ENCODE measurements at places on chromosomes 13 and 19.

GRCh38 chr19:47492571-47493377 lies 8.8 kb upstream of the KPTN start:
- no peak overlapping the region for H3K4me3 ChIP-seq
- no peaks in the 10 kb centered on the region for H3K4me1 ChIP-seq
- peaks cover 35% of the 10 kb centered on the region for H3K36me3 ChIP-seq
- no peak overlapping the region for H3K27ac ChIP-seq

- DNase-seq, result no peak
- H3K27me3 ChIP-seq, result no peaks in the 10 kb centered on the region
- no peak overlapping the region for H3K27ac ChIP-seq
- no peaks in the 10 kb centered on the region for H3K36me3 ChIP-seq
- H3K4me3 ChIP-seq, result no peak overlapping the region
- no peaks in the 10 kb centered on the region for H3K4me1 ChIP-seq
Observed at GRCh38 chr13:111318386-111318785, 2.1 kb upstream of the TEX29 start.

DNA sequence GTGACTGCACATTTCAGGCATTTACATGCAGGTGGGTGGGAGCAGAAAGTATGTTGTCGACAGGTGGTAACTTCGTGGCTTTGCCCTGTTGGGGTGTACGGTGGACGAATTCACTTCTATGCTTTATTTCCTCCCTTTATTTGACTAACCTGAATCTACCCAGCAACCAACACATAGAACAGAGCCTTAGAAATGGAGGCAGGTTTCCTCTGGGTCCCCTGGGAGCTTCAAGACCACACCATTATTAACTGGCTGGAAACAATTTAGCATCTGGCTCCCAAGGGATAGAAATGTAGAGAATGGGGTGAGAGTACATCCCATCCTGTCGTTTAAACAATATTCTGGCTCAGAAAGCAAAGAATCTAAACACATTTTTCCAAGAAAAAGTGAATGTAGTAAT lies 244.4 kb downstream of the DLEU7 start:
- H3K27me3 ChIP-seq, result no peaks in the 10 kb centered on the region
- no peak overlapping the region for H3K27ac ChIP-seq
- DNase-seq, result no peak

- H3K27ac ChIP-seq, result no peak overlapping the region
- H3K4me1 ChIP-seq, result peaks cover 6% of the 10 kb centered on the region
- no peak overlapping the region for H3K4me3 ChIP-seq
- no peak for DNase-seq
- peaks cover 95% of the 10 kb centered on the region for H3K27me3 ChIP-seq
- no peaks in the 10 kb centered on the region for H3K36me3 ChIP-seq
Observed at GRCh38 chr19:35851213-35852028, 883 bp downstream of the NPHS1 start.

- no peak overlapping the region for H3K4me3 ChIP-seq
- H3K36me3 ChIP-seq, result no peaks in the 10 kb centered on the region
- DNase-seq, result no peak
- no peak overlapping the region for H3K27ac ChIP-seq
- peaks cover 61% of the 10 kb centered on the region for H3K27me3 ChIP-seq
Observed at GRCh38 chr19:50897191-50897607, 14.0 kb downstream of the KLK4 start.

DNA sequence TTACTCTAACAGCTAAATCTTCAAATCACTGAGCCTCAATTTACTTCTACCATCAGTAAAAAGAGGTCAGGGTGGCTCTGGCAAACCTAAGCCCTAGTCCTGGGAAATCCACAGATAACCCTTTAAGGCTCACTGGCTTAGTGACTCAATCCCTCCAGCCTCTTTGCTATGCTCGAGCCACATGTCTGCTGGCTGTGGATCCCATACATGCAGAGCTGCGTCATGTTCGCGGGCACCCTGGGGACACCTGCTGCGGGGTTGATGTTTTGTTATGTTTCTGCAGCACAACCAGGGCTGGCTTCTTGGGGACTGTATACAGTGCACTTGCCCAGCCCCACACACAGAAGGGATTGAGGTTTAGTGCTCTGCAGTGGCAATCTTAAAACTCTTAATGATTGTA lies 41.6 kb upstream of the C13orf42 start:
- DNase-seq, result no peak
- H3K27me3 ChIP-seq, result peaks cover 4% of the 10 kb centered on the region
- no peaks in the 10 kb centered on the region for H3K36me3 ChIP-seq
- H3K4me3 ChIP-seq, result no peak overlapping the region

GRCh38 chr13:58598241-58598640 lies 966.7 kb downstream of the PCDH17 start:
- no peak for DNase-seq
- no peaks in the 10 kb centered on the region for H3K36me3 ChIP-seq
- H3K27ac ChIP-seq, result no peak overlapping the region
- H3K4me1 ChIP-seq, result no peaks in the 10 kb centered on the region
- H3K4me3 ChIP-seq, result no peak overlapping the region
- no peaks in the 10 kb centered on the region for H3K27me3 ChIP-seq

- peaks cover 38% of the 10 kb centered on the region for H3K4me1 ChIP-seq
- no peak overlapping the region for H3K27ac ChIP-seq
- no peak for DNase-seq
- H3K4me3 ChIP-seq, result no peak overlapping the region
Observed at GRCh38 chr19:4183967-4184717, 1.7 kb downstream of the ANKRD24 start.

DNA sequence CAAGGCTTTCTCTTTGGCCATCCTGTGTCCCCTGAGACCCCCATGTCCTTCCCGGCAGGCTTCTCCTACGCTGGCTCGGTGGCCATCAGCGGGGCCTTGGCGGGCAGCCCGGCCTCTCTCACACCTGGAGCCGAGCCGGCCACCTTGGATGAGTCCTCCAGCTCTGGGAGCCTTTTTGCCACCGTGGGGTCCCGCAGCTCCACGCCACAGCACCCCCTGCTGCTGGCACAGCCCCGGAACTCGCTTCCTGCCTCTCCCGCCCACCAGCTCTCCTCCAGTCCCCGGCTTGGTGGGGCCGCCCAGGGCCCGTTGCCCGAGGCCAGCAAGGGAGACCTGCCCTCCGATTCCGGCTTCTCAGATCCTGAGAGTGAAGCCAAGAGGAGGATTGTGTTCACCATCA lies 14.2 kb downstream of the PLEKHJ1 start:
- no peak overlapping the region for H3K27ac ChIP-seq
- H3K4me1 ChIP-seq, result peaks cover under 1% of the 10 kb centered on the region
- no peak overlapping the region for H3K4me3 ChIP-seq
- no peaks in the 10 kb centered on the region for H3K27me3 ChIP-seq

- peak overlapping the region; percentile 67 for H3K4me3 ChIP-seq
- peak; percentile 28 for DNase-seq
- H3K36me3 ChIP-seq, result no peaks in the 10 kb centered on the region
- H3K27ac ChIP-seq, result peak overlapping the region; percentile 2
- no peaks in the 10 kb centered on the region for H3K27me3 ChIP-seq
Observed at GRCh38 chr19:49533551-49534488, 6.0 kb downstream of the RCN3 start.

DNA sequence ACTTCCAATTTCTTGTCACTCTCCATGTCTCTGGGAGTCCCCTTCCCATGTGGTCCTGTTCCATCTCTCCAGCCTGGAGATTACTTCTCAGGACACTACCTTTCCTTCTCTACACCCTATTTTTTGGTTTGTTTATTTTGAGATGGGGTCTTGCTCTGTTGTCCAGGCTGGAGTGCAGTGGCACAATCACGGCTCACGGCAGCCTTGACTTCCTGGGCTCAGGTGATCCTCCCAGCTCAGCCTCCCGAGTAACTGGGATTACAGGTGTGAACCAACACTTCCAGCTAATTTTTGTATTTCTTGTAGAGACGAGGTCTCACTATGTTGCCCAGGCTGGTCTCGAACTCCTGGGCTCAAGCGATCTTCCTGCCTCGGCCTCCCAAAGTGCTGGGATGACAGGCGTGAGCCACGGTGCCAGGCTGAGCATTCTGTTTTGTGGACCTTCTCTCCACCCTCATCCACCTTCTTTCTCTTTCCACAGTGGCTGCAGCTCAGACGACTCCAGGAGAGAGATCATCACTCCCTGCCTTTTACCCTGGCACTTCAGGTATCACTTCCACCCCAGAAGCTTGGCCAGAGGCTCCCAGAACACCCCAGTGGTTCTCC lies 644 bp downstream of the HCST start:
- H3K36me3 ChIP-seq, result no peaks in the 10 kb centered on the region
- H3K27ac ChIP-seq, result peak overlapping the region; percentile 95
- peak overlapping the region; percentile 33 for H3K4me3 ChIP-seq
- DNase-seq, result no peak
- no peaks in the 10 kb centered on the region for H3K27me3 ChIP-seq

- no peak overlapping the region for H3K27ac ChIP-seq
- H3K27me3 ChIP-seq, result no peaks in the 10 kb centered on the region
- no peak for DNase-seq
- H3K4me3 ChIP-seq, result peak overlapping the region; percentile 63
Observed at GRCh38 chr19:35546532-35546931, 1.1 kb downstream of the TMEM147 start.

GRCh38 chr13:33106656-33107360 lies 90.6 kb downstream of the KL start:
- H3K36me3 ChIP-seq, result peaks cover 4% of the 10 kb centered on the region
- DNase-seq, result no peak
- H3K27me3 ChIP-seq, result no peaks in the 10 kb centered on the region
- no peak overlapping the region for H3K4me3 ChIP-seq
- H3K4me1 ChIP-seq, result peaks cover 29% of the 10 kb centered on the region

- H3K36me3 ChIP-seq, result peaks cover 13% of the 10 kb centered on the region
- H3K4me1 ChIP-seq, result no peaks in the 10 kb centered on the region
- H3K27me3 ChIP-seq, result no peaks in the 10 kb centered on the region
- no peak overlapping the region for H3K27ac ChIP-seq
Observed at GRCh38 chr19:10832939-10833296, 3.1 kb downstream of the TMED1 start.

GRCh38 chr19:19214159-19214490 lies 2.4 kb downstream of the NCAN start:
- no peak overlapping the region for H3K4me3 ChIP-seq
- H3K27ac ChIP-seq, result no peak overlapping the region
- DNase-seq, result no peak
- peaks cover 9% of the 10 kb centered on the region for H3K27me3 ChIP-seq
- H3K4me1 ChIP-seq, result no peaks in the 10 kb centered on the region

- H3K36me3 ChIP-seq, result no peaks in the 10 kb centered on the region
- no peak for DNase-seq
- H3K4me1 ChIP-seq, result no peaks in the 10 kb centered on the region
- no peak overlapping the region for H3K4me3 ChIP-seq
- H3K27me3 ChIP-seq, result no peaks in the 10 kb centered on the region
- no peak overlapping the region for H3K27ac ChIP-seq
Observed at GRCh38 chr13:77563111-77563510, 27.6 kb downstream of the SCEL start.

- no peak overlapping the region for H3K27ac ChIP-seq
- no peaks in the 10 kb centered on the region for H3K36me3 ChIP-seq
- H3K27me3 ChIP-seq, result no peaks in the 10 kb centered on the region
Observed at GRCh38 chr19:18879579-18880373, 16.2 kb downstream of the CERS1 start.

- no peak overlapping the region for H3K27ac ChIP-seq
- H3K27me3 ChIP-seq, result no peaks in the 10 kb centered on the region
- no peaks in the 10 kb centered on the region for H3K36me3 ChIP-seq
- DNase-seq, result no peak
Observed at GRCh38 chr13:90594681-90595080, 752.8 kb upstream of the MIR17HG start.

DNA sequence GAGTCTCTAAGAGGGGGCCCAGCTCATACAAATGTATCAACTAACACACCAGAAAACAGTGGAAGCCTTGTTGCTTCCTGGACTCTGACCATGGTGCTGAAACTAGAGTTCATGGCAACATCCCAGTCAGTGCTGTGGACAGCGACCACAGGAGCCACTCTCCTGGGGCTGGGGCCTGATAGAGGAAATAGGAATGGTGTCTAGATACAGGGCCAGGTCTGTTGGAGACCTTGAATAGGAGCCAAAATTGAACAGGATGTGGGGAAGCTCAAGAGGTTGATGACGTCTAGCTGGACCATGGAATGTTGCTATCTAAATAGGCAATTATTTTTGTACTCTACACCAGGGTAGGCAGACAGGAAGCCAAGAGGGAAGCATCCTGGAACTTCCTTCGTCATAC lies 21.7 kb downstream of the LILRB4 start:
- no peaks in the 10 kb centered on the region for H3K4me1 ChIP-seq
- no peaks in the 10 kb centered on the region for H3K36me3 ChIP-seq
- no peak overlapping the region for H3K4me3 ChIP-seq
- no peak overlapping the region for H3K27ac ChIP-seq

- H3K36me3 ChIP-seq, result no peaks in the 10 kb centered on the region
- H3K27ac ChIP-seq, result no peak overlapping the region
- H3K4me3 ChIP-seq, result no peak overlapping the region
- H3K27me3 ChIP-seq, result no peaks in the 10 kb centered on the region
Observed at GRCh38 chr13:48892688-48893075, 83.0 kb upstream of the FNDC3A start.

DNA sequence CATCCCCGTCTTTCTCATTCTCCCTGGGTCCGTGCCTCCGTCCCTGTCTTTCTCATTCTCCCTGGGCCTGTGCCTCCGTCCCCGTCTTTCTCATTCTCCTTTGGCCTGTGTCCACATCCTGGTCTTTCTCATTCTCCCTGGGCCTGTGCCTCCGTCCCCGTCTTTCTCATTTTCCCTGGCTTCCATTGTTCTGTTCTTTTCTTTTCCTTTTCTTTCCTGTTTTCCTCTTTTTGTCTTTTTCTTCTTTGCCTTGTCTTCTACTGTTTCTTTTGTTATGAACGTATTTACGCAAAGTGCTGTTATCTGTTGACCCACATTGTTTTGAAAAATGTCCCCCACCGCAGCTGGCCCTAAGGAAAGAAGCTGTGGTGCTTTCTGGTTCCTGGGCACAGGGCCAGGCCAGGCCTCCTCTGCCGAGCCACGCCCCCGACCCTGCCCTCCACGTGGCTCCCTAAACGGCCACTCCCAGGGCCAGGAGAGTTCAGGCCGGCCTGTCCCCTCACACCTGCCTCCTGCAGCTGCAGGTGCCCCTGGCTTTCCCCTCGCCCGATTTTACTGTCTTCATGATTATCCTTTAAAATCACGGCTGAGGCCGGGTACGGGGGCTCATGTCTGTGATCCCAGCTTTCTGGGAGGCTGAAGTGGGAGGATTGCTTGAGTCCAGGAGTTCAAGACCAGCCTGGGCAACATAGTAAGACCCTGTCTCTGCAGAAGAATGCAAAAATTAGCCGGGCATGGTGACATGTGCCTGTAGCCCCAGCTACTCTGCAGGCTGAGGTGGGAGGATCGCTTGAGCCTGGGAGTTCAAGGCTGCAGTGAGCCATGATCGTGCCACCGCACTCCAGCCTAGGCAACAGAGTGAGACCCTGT lies 14.0 kb upstream of the TMPRSS9 start:
- peaks cover 73% of the 10 kb centered on the region for H3K36me3 ChIP-seq
- peaks cover 1% of the 10 kb centered on the region for H3K4me1 ChIP-seq
- no peak overlapping the region for H3K27ac ChIP-seq
- DNase-seq, result no peak
- H3K27me3 ChIP-seq, result no peaks in the 10 kb centered on the region

DNA sequence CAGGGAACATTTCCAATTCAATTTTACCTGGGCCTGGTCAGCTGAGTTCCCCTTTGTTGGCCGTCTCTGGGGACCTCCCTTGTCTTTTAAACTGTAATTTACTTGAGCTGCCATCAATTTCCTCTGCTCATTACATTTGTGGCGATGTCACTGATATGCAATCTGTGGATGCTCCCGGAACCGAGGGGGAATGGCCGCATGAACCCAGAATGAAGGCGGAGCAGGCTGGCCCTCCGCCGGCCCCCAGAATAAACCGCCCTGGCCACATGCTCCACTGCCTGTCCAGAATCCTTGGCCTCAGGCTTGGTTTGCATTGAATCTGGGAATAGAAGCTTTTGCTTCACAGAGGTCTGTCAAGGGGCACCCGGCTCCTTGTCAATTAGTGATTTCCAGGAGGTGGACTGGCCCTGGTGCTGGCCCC lies 276.8 kb downstream of the TEX29 start:
- no peaks in the 10 kb centered on the region for H3K4me1 ChIP-seq
- no peak for DNase-seq
- no peak overlapping the region for H3K27ac ChIP-seq
- no peaks in the 10 kb centered on the region for H3K27me3 ChIP-seq
- no peak overlapping the region for H3K4me3 ChIP-seq
- no peaks in the 10 kb centered on the region for H3K36me3 ChIP-seq

Data from esophagus squamous epithelium (tissue), 5 donors.